ENCODE measurements at places on chromosomes 12 and 14.

GRCh38 chr14:53295985-53296582, 143.0 kb upstream of the DDHD1 start:
- peak; percentile 22 for DNase-seq

- no peak for DNase-seq
These were observed 53.0 kb downstream of the SMUG1 start for GRCh38 chr12:54135621-54136350.

DNA sequence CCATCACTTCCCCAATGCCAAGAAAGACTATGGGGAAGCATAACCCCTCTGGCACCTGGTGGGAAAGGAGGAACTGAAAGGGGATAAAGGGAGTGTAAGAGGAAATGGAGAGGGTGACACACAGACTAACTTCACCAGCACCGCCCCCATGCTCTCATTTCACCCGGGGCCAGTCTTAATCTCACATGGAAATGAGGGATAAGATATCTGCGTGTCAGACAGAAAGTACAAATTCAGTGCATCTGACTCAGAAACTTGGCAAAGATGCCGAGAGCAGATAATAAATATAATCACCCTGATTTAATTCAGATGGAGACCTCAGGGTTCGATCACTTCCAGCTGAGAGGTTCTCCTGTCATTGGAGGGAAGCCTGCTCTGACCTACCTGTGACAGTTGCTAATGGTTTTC, 191.6 kb downstream of the DUSP6 start:
- no peak for DNase-seq

- DNase-seq = no peak
These were observed 37.6 kb upstream of the TSPAN8 start for GRCh38 chr12:71195338-71195896.

GRCh38 chr14:90034835-90035525, 26.8 kb upstream of the KCNK13 start:
- no peak for DNase-seq
